ENCODE measurements at places on chromosomes 1 and 21. TPM values are rescaled to one million over a fixed set of nuclear protein-coding genes. Genes with fewer than 3 reads are reported as not detected.
A peak's percentile ranks its signal among the peaks of the same experiment; 100 is the strongest.

The LAX1 gene
- total RNA-seq, result not detected

The CAMK1G gene
- total RNA-seq, result not detected

The CDCP2 gene
- 0.35 TPM for total RNA-seq

The PTPRC gene
- 0.11 TPM for total RNA-seq

The CCDC185 gene
- not detected for total RNA-seq

The AHCTF1 gene
- total RNA-seq, result 52.3 TPM

The MYBPHL gene
- total RNA-seq, result not detected

DNA sequence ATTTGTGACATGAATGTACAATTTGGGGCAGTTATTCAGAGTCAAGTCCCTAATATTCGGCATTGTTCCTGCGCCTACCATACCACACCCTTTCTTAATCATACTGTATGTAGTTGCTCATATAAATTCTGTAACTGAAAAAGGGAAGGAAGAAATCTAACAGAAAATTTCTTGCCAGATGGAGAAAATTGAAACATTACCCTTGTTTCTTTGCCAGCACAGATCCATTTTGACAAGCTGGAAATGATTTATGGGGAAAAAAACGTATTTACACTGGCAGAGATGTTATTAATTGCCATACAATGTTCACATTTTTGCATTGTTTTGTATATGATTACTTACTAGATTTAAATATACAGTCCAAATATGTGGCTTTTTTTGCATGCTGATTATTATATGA is 363.8 kb upstream of the PKN2 start:
- DNase-seq, result no peak

GRCh38 chr1:26768755-26769154 is 19.0 kb upstream of the PIGV start:
- peak; percentile 65 for DNase-seq

DNA sequence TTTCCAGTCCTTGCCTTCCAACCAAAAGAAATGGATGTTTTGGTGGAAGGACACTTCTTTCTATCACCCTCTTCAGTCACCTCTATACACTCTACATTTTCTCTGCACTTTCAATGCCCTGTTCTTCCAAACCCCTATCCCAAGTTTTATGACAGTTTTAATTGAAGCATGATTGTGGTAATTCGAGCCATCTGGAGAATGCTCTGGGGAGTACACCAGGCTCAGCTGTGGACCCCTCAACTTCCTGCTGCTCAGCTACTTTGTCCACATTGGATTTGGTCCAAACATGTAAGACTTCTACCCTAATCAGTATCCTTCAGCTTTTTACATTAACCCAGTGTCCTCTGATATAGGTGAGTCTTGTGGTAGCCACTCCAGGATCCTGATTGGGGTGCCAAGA is 129.6 kb downstream of the SYT2 start:
- no peak for DNase-seq

- DNase-seq, result no peak
Observed at GRCh38 chr1:234582681-234583301, 27.2 kb downstream of the IRF2BP2 start.

- DNase-seq, result no peak
Observed at GRCh38 chr1:235158680-235159079, 2.4 kb downstream of the RBM34 start.

DNA sequence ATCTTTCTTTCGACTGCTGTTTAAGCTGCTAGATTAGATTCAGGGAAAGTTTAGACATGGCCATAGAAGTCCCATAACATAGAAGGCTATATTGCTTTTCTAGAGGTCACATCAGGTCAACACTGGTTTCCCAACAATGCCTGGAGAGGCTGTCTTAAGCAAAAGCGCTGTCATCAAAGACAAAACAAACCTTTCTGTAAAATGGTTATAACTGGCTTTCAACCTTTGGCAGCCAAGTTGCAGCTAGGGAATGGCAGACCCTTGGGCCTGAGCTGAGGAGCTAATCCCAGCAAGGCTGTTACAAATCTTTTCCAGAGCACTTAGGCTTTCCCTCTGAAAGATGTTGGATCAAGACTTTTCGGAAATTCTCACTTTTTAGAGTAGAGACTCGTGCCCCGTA is 11.2 kb upstream of the ABCA4 start:
- no peak for DNase-seq

- DNase-seq, result no peak
Observed at GRCh38 chr1:17581389-17582123, 42.1 kb downstream of the ARHGEF10L start.

GRCh38 chr1:40095806-40096205 is 1.2 kb downstream of the PPT1 start:
- no peak for DNase-seq

DNA sequence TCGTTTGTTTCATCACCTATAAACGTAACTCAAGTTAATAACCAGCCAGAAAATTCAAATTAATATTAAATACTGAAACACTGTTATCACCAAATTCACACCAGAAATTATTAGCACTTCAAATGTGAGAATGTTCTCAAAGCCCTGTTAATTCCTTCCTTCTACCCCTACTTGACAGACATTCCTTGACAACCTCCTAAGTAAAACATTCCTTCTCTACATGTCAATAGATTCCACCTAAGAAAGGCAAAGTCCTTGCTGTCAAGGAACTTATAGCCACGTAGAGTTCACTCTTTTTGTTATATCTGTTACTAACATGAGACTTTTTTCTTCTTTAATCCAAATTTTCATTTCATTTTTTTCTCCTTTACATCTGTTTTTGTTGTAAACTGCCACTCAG is 441.5 kb downstream of the SMYD3 start:
- no peak for DNase-seq

DNA sequence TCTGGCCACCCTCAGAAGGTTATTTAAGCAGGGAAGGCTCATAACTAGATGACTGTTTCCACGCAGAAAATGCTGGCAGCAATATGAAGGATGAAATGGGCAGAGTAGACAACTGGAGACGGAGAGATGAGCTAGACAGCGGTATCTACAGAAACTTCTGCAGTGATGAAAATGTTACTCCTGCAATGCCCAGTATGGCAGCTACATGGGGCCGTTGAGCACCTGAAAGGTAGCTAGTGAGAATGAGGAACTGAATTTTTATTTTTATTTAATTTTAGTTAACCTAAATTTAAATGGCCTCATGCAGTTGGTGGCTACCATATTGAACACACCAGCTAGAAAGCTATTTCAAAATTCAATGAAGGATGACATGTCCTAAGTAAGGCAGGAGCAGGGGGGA is 27.3 kb downstream of the SIPA1L2 start:
- no peak for DNase-seq

DNA sequence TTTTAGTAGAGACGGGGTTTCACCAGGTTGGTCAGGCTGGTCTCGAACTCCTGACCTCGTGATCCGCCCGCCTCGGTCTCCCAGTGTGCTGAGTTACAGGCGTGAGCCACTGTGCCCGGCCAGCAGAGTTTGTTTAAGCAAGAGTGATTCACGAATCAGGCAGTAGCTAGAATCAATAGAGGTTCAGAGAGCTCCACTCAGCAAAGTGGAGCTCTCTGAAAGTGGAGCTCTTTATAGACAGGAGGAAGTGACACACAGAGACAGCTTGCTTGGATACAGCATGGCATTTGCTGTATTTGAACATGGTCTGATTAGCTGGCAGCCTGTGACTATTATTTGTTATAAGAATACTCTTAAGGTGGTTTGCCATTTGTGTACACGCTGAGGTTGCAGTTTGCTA is 27.1 kb upstream of the CD34 start:
- DNase-seq, result peak; percentile 96

DNA sequence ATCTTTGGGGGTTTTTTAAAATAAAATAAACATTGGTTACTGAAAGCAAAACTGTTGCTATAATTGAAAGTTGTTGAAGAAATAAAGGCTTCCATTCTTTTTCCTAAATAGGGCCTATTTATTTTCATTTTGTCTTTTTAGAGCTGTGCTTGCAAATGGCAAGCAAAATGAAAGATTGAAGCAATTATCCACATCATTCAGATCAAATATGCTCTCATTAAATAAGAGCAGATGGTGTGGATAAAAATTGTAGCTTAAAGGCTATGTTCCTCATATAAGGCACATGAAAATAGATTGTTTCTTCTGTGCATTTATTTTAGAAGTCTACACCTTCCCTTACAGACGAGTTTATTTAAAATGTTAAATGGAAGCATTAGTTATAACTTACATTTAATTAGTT is 1317.7 kb downstream of the MRPL39 start:
- DNase-seq, result no peak

DNA sequence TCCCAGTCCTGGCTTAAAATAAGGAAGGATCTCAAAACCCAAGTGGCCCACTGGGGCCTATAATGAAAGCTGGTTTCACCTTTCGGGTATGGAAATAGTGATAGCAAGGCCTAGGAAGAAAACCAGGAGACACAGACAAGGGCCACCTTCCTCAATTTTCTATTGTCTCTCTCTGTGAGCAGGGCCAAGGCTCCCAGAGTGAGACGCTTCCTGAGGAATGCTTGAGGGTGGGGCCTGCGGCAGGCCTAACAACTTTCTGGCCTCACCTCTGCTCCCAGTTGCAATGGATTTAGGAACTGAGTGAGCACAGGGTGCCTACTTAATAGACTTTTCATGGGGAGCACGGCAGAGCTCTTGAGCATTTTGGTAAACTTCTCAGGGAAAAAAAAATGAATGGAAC is 300.9 kb downstream of the ASTN1 start:
- no peak for DNase-seq

All from PC-3 (cell line).